Renal cortical epithelial cell (primary cell): ENCODE measurements at places on chromosomes 3 and 15. TPM values are rescaled to one million over a fixed set of nuclear protein-coding genes. Genes with fewer than 3 reads are reported as not detected.

The SLC22A13 gene
- 0.25 TPM in 1 of 2 replicates, not detected in the other for total RNA-seq

GRCh38 chr3:189305412-189305811, 133.6 kb downstream of the TPRG1 start:
- peak; percentile 25 for DNase-seq

DNA sequence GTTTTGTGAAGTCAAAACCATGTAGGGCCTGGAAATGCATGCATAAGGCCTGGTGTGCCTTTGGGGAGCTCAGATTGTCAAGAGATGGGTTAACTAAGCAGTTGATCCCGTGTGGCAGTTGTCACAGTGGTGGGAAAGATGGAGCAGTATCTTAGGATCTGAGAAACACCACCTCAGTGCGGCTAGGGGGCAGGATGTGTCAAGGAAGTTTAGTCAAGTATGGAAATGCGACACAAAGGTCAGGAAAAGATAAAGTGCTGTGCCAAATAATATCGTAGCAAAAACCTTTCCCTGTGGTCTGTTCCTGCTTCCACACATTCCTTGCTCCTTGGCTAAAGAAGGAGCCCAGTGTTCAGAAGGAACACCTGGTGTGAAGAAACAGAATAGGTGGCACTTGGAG, 396.4 kb downstream of the EDEM1 start:
- DNase-seq = no peak

- DNase-seq = no peak
Measured at GRCh38 chr15:67606742-67607141, 64.2 kb downstream of the MAP2K5 start.

GRCh38 chr3:77296527-77296926, 256.6 kb downstream of the ROBO2 start:
- DNase-seq = peak; percentile 27

- no peak for DNase-seq
Measured at GRCh38 chr3:194961571-194961970, 275.9 kb downstream of the FAM43A start.

- DNase-seq = peak; percentile 79
Measured at GRCh38 chr3:188788621-188789081, 383.1 kb upstream of the TPRG1 start.

- no peak for DNase-seq
Measured at GRCh38 chr3:129473769-129474152, 33.7 kb downstream of the IFT122 start.

DNA sequence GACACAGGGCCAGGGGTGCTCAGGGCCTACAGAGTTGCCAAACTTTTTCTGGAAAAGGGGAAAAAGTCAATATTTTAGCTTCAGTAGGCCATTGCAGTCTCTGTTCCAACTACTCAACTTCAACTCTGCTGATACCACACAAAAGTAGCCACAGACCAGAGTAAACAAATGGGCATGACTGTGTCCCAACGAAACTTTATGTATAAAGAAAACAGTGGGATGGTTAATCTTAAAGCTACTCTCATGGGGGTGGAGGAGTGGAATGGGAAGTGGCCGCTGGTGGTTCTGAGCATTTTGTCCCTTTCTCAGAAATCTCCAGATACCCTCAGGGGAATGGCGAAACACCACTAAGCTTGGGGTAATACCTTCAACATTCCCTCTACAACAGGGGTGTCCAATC, 69.9 kb downstream of the OSBPL10 start:
- DNase-seq = peak; percentile 55

- peak; percentile 27 for DNase-seq
Measured at GRCh38 chr3:131231710-131232389, 149.7 kb upstream of the NUDT16 start.

- DNase-seq = no peak
Measured at GRCh38 chr15:95520511-95520910, 810.0 kb upstream of the NR2F2 start.

The CLEC3B gene
- total RNA-seq = 0.55 TPM in 1 of 2 replicates, not detected in the other

DNA sequence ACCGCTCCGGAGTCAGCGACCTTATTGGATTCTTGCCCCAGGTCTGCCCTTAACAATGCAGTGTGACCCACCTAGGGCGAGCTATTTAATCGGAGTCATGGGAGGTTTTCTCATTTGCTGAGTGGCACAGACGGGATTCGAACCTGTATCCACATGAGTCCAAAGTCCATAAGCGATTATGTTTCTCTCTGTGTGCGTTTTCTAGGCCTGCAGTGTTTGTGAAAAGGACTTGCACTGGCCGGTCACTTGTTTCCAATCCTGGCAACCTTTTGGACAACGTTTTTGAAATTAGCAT, 691 bp upstream of the HDGFL3 start:
- peak; percentile 6 for DNase-seq

The SERPINI2 gene
- total RNA-seq = not detected in 2 replicates

The CPEB1 gene
- total RNA-seq = 0.20 and 0.35 TPM in 2 replicates
